ENCODE measurements at places on chromosomes 16 and 17.

- H3K4me3 ChIP-seq: no peak overlapping the region
- no peak for DNase-seq
- no peak overlapping the region for H3K27ac ChIP-seq
- no peaks in the 10 kb centered on the region for H3K27me3 ChIP-seq
These were observed 82.4 kb downstream of the KCNJ2 start for GRCh38 chr17:70251706-70252105.

DNA sequence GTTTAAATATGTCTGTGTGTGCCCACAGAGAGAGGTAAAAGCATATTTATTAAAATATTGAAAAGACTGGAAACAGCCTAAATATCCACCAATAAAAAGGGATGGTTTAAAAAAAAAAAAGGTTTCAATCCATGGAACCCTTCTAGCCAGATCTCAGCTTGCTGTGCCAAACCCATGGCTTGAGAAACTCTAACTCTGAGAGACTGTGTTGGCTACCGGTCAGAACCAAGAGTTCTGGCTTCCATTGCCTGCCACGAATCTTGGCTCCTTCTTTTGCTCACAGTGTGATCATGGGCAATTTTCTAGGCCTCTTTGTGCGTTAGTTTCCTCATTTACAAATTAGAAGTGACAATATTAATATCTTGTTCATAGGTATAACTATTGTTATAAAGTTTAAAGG is 201.3 kb upstream of the IRX3 start:
- no peaks in the 10 kb centered on the region for H3K27me3 ChIP-seq
- no peaks in the 10 kb centered on the region for H3K4me1 ChIP-seq
- H3K4me3 ChIP-seq: no peak overlapping the region
- no peaks in the 10 kb centered on the region for H3K36me3 ChIP-seq
- H3K27ac ChIP-seq: no peak overlapping the region

GRCh38 chr16:3149630-3150345 is 15.0 kb downstream of the ZNF213 start:
- peak overlapping the region; percentile 58 for H3K4me3 ChIP-seq
- no peaks in the 10 kb centered on the region for H3K36me3 ChIP-seq
- H3K27me3 ChIP-seq: no peaks in the 10 kb centered on the region
- H3K27ac ChIP-seq: peak overlapping the region; percentile 43
- peak; percentile 70 for DNase-seq

DNA sequence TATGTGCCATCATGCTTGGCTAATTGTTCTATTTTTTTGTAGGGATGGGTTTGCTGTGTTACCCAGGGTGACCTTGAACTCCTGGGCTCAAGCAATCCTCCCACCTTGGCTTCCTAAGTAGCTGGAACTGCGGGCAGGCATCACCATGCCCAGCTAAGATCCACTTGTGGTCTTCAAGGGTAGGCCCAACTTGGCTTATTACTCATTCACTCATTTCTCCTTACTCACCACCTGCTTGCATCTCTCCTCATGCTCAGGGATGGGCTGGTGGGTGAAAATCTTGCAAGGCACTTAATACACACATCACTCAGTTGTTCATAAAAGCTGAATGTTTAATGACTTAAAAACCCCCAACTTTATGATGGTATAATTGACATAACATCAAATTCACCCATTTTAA is 207.8 kb downstream of the SHISA9 start:
- H3K27me3 ChIP-seq: no peaks in the 10 kb centered on the region
- H3K27ac ChIP-seq: no peak overlapping the region
- no peaks in the 10 kb centered on the region for H3K4me1 ChIP-seq
- no peak overlapping the region for H3K4me3 ChIP-seq
- no peak for DNase-seq
- no peaks in the 10 kb centered on the region for H3K36me3 ChIP-seq

GRCh38 chr17:78241277-78242023 is 10.0 kb downstream of the TMEM235 start:
- H3K27me3 ChIP-seq: no peaks in the 10 kb centered on the region
- DNase-seq: no peak
- H3K4me3 ChIP-seq: no peak overlapping the region
- no peak overlapping the region for H3K27ac ChIP-seq
- H3K4me1 ChIP-seq: peaks cover 7% of the 10 kb centered on the region
- no peaks in the 10 kb centered on the region for H3K36me3 ChIP-seq

GRCh38 chr17:30952638-30953393 is 18.0 kb upstream of the RNF135 start:
- H3K36me3 ChIP-seq: no peaks in the 10 kb centered on the region
- H3K27ac ChIP-seq: no peak overlapping the region

DNA sequence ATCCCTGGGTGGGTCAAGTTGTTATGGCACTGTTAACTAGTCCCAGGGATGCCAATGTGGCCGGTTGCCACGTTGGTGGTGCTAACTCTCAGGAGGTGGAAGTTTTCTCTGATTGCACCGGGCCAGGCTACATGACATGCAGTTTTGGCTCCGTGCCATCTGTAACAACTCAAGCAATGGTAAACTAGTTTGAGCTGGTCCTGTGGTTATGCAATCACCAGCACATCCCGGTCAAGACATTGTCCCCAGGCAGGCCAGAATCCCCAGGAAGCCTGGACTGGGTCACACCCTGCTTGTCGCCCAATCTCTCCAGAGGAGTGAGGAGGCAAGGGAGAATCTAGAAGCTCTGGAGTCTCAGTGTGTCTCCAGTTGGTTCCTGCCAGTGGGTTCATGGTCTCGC is 10.1 kb upstream of the CCL17 start:
- no peak overlapping the region for H3K27ac ChIP-seq
- no peaks in the 10 kb centered on the region for H3K36me3 ChIP-seq
- no peak for DNase-seq
- H3K4me3 ChIP-seq: no peak overlapping the region
- no peaks in the 10 kb centered on the region for H3K27me3 ChIP-seq

DNA sequence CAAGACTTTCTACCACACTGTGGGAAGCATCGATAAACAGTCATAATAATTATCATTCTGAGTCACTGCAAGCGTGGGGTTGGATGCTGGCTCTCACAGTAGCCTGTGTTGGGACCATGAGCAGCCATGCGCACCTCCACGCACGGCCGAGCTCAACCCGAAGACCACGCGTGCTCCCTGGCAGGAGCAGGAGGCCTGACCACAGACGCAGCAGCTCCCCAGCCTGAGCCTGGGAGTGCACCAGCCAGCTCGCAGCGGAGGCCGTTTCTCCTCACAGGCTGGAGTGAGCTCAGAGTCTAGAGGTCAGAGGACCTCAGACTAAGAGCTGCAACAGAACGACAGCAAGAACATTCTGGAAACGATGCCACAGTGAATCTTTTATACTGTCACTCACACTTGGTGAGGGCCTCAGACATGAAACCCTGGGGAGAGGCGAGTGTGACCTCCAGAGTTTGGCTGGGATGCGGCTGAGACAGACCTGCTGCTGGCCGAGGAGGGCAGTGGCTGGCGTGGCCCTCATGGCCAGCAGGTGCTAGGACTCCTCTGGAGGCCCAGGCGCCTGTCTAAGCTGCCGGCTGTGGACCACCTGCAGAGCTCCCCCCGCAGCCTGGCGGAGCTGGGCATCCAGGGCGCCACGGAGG is 6.0 kb downstream of the NDUFAF8 start:
- no peak for DNase-seq
- no peaks in the 10 kb centered on the region for H3K36me3 ChIP-seq
- no peaks in the 10 kb centered on the region for H3K27me3 ChIP-seq
- H3K4me3 ChIP-seq: no peak overlapping the region
- H3K27ac ChIP-seq: no peak overlapping the region

GRCh38 chr16:69921127-69921526 is 30.0 kb upstream of the CLEC18A start:
- H3K36me3 ChIP-seq: no peaks in the 10 kb centered on the region
- no peak overlapping the region for H3K4me3 ChIP-seq
- no peak for DNase-seq
- peaks cover 9% of the 10 kb centered on the region for H3K4me1 ChIP-seq
- no peaks in the 10 kb centered on the region for H3K27me3 ChIP-seq
- no peak overlapping the region for H3K27ac ChIP-seq

- no peak overlapping the region for H3K27ac ChIP-seq
- DNase-seq: no peak
- no peaks in the 10 kb centered on the region for H3K36me3 ChIP-seq
- no peak overlapping the region for H3K4me3 ChIP-seq
- H3K27me3 ChIP-seq: no peaks in the 10 kb centered on the region
These were observed 30.9 kb upstream of the SEC14L1 start for GRCh38 chr17:77109764-77110359.

DNA sequence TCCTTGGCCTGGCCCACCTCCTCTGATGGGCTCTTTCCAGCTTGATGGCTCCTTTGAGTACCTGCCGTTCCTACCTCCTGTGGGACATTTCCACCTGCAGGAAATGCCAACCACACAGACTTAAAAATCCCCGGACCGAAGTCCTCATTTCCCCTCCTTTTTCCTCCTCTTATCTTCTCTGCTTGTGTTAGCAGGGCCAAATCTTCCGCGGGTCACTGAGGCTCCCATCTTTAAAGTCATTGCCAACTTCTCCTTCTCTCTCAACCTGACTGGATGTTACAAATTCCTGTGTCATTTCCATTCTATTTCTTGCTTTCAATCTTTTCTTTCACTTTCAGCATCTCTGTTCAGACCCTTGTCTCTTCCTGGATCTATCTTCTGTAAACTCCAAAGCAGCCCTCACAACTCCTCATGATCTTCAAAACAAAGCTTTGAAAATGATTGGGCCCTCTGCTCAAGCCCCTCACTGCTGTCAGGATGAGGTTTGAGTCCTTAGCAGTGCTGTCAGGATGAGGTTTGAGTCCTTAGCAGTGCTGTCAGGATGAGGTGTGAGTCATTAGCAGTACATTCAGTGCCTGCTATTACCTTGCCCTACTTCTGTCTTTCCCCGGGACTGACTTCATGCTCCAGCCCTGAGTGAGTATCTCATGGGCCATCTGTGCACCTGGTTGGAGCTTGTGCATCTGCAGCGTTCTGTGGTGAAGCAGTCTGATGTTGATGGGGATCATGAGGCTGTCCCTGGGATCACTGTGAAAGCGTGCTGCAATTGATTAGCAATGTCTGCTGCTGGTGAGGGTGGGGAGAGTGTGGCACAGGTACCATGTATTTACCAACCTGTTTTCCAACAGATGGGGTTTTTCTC is 100.1 kb downstream of the IRF8 start:
- no peak overlapping the region for H3K27ac ChIP-seq
- no peak for DNase-seq
- no peaks in the 10 kb centered on the region for H3K27me3 ChIP-seq

DNA sequence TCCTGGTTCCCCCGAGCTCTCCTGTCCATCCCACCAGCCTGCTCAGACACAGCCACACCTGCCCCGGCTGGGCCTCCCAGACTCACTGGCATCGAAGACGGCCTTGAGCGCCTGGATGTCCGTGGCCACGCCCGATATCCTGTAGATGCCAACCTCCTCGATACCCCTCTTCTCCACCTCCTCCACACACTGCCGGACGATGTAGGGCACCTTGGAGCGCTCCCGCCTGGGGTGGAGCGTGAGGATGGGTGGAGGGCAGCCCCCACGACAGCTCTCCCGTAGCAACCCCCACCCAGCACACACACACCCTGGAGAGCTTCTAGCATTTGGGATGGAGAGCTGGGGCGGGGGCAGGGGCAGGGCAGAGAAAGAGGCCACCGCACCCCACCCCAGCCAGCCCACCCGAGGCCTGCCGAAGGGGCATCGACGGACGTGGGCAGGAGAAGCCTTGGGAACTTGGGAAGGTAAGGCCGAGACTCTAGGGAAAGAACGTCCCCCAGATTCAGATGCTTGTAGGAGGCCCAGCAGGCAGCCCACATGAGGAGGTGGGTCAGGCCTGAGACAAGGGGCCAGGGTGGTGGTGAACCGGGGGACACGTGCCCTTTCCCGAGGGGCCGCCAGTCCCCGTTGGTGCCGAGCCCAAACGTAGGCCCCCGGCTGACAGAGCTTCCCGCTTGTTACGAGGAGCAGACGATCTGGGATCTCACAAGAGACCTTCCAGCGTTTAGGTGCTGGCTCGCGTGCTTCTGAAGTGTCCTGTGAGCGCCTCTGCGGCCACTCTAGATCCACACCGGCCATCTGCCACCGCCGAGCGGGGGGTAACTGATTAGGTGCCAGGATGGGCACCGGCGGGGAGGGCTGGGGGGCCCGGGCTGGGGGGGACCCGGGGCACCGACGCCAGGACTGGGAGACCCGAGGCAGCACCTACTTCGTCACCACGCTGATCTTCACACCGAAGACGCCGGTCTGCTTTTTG is 15.1 kb downstream of the TIMM22 start:
- no peak overlapping the region for H3K4me3 ChIP-seq
- DNase-seq: no peak
- H3K36me3 ChIP-seq: no peaks in the 10 kb centered on the region
- H3K4me1 ChIP-seq: peaks cover 2% of the 10 kb centered on the region
- H3K27me3 ChIP-seq: no peaks in the 10 kb centered on the region

GRCh38 chr16:49833796-49834530 is 21.9 kb downstream of the ZNF423 start:
- DNase-seq: peak; percentile 49
- no peak overlapping the region for H3K4me3 ChIP-seq
- peak overlapping the region; percentile 78 for H3K27ac ChIP-seq
- no peaks in the 10 kb centered on the region for H3K27me3 ChIP-seq
- peaks cover 36% of the 10 kb centered on the region for H3K4me1 ChIP-seq

DNA sequence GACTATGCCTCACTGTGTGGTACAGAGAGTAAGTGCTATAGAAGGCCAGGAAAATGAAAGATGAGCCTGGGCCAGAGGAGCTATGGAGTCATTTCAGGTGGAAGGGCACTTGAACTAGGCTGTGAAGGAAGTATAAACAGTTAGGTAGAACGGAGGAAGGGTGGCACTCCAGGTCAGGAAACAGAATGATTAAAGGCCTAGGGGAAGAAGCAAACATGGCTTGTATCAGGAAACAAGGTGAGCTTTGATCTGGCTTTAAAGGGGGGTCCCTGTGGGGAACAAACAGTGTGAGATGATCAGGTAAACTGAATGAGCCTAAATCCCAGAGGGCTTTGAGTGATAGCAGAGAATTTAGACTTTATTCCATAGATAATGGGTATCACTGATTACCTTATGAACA is 16.9 kb downstream of the MAP3K3 start:
- H3K4me1 ChIP-seq: peaks cover under 1% of the 10 kb centered on the region
- H3K36me3 ChIP-seq: no peaks in the 10 kb centered on the region
- no peak overlapping the region for H3K27ac ChIP-seq
- no peak for DNase-seq

GRCh38 chr17:37278247-37278894 is 97.4 kb upstream of the C17orf78 start:
- H3K27ac ChIP-seq: no peak overlapping the region
- H3K4me3 ChIP-seq: no peak overlapping the region
- DNase-seq: no peak
- no peaks in the 10 kb centered on the region for H3K4me1 ChIP-seq
- no peaks in the 10 kb centered on the region for H3K27me3 ChIP-seq

- no peak overlapping the region for H3K4me3 ChIP-seq
- H3K36me3 ChIP-seq: no peaks in the 10 kb centered on the region
- H3K4me1 ChIP-seq: no peaks in the 10 kb centered on the region
- no peaks in the 10 kb centered on the region for H3K27me3 ChIP-seq
- no peak for DNase-seq
These were observed 49.1 kb downstream of the RAB11FIP3 start for GRCh38 chr16:474420-475122.

GRCh38 chr16:86520317-86521210 is 10.2 kb downstream of the FOXF1 start:
- H3K4me1 ChIP-seq: peaks cover 2% of the 10 kb centered on the region
- H3K27me3 ChIP-seq: no peaks in the 10 kb centered on the region
- H3K27ac ChIP-seq: no peak overlapping the region
- H3K4me3 ChIP-seq: no peak overlapping the region
- no peaks in the 10 kb centered on the region for H3K36me3 ChIP-seq
- no peak for DNase-seq

- DNase-seq: peak; percentile 19
- no peaks in the 10 kb centered on the region for H3K36me3 ChIP-seq
- H3K27ac ChIP-seq: no peak overlapping the region
- H3K27me3 ChIP-seq: no peaks in the 10 kb centered on the region
These were observed 5.7 kb upstream of the ZNF469 start for GRCh38 chr16:88376835-88377726.

GRCh38 chr17:30363715-30364202 is 15.0 kb upstream of the CPD start:
- no peaks in the 10 kb centered on the region for H3K4me1 ChIP-seq
- no peak overlapping the region for H3K4me3 ChIP-seq
- H3K27me3 ChIP-seq: no peaks in the 10 kb centered on the region
- no peak overlapping the region for H3K27ac ChIP-seq
